ENCODE measurements at places on chromosomes 13 and 19.

DNA sequence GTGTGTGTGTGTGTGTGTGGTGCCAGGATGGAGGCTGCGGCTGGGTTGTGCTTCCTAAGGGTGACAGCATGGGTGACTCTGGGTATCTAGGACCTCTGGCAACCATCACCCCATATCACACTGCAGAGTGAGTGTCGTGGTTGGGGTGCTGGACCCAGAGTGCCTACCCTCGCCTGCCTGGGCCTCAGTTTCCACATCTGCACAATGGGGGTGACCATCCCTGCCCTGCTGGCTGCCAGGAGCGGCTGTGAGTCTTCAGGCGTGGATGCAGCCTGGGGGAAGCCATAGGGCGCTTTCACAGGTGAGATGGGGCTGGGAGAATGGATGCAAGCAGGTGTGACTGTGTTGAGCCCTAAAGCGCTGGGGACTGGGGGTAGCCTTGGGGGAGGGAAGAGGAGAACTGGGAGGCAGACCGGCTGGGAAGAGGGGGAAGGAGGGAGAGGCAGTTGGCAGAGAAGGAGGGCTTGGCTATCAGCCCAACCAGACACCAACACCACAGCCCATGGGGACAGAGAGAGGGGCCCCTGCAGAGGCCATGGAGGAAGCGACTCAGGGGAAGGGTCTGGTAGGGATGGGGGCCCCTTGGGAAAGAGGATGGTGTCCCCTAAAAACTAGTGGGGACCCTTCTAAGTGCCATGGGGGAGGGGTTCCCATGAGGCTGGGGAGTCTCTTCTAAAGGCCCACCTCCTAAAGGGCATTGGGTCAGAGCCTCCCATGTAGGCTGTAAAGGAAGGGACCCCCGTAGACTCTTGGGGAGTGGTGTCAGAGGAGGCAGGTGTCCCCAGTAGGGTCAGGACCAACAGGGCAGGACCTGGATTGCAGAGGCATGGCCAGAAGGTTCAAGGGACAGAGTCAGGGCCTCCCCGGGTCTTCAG lies 1.7 kb downstream of the PLPPR2 start:
- no peak for DNase-seq

DNA sequence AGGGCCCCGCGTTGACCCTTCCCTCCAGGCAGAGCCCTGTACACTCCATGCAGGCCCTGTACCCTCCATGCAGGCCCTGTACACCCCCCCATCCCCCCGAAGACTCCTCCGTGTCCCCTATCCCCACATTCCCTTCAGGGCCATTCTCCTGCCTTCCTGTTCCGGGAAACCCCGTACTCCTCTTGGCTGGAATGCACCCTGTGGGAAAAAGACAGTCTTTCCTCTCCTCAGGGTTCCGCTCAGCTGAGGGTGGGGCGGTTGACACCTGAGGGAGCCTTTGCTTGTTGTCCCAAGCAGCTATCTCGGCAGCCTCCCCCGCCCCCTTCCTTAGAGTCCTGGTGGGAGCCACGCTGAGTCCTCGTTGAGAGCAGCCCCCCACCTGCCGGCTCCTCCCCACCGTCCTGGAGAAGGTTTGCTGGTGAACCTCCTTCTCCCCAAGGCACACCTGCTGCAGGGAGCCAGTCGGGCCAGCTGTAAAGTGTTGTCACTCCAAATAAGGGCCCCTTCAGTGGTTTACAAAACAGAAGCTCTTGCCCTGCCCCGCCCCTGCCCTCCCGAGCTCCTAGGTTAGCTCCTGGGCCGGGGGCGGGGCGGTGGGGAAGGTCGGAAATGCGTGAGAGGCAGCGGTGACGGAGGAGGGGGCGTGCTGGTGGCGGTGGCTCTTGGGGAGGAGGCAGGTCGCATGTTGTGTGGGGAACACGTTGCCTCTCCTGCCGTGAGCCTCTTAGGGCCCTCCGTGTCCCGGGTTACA lies 1.5 kb downstream of the GNA11 start:
- no peak for DNase-seq

- no peak for DNase-seq
Measured at GRCh38 chr19:45305421-45305820, 17.3 kb downstream of the CKM start.

- peak; percentile 59 for DNase-seq
Measured at GRCh38 chr13:102870677-102871415, 25.0 kb downstream of the ERCC5 start.

- no peak for DNase-seq
Measured at GRCh38 chr13:111347438-111347837, 27.0 kb downstream of the TEX29 start.

Measured in NCI-H1694 treated with DMSO at 0.1 percent for 48 hours (cell line).